ENCODE measurements at places on chromosomes 13 and 19.

DNA sequence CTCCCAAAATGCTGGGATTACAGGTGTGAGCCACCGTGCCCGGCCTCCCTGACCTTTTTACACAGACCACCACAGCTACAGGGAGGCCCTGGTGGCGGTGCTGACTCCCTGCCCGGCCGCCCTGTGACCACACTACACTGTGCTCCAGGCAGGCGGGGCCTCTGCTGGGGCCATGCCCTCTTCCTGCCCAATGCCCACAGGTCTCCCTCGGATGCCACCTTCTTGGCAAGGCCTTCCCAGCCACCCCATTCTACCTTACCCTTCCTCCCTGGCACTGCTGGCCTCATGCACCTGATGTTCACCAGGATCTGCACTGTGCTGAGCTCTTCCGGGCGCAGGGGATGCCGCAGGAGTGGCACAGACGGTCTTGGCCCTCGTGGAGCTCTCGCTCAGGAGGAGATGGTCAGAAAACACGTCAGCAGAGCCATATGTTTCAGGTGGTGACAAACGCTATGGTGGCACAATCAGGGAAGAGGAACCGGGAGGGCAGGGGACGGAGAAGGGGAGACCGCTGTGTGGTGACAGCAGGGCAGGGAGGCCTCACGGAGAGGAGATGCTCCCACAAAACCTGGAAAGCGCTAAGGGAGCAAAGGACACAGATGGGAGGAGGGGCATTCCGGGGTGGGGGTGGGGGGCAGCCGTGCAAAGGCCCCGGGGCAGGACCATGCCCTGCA, 4.1 kb downstream of the PIP5K1C start:
- no peak for DNase-seq

- DNase-seq: no peak
These were observed 9.5 kb upstream of the ERFL start for GRCh38 chr19:41937525-41938468.

- no peak for DNase-seq
These were observed 33.4 kb upstream of the KLF5 start for GRCh38 chr13:73025217-73026012.

GRCh38 chr19:10184636-10185035, 10.1 kb downstream of the DNMT1 start:
- no peak for DNase-seq

DNA sequence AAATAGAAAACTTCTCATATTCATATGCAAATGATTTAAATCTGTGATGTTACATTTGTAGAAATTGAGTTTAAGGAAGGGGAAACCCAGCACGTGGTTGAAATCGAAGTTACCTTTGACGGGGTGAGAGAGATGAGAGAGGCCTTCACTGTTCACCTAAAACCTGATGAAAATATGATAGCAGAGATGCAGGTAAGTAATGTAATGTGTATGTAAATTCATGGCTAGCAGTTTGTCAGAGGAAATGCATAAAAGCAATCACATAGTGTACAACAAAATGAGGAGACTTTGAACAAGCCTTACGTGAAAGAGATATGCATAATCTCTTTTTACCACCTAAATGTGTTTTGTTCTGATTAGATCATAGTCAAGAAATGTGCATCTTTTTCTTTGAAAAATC, 134.6 kb downstream of the STOML3 start:
- no peak for DNase-seq

DNA sequence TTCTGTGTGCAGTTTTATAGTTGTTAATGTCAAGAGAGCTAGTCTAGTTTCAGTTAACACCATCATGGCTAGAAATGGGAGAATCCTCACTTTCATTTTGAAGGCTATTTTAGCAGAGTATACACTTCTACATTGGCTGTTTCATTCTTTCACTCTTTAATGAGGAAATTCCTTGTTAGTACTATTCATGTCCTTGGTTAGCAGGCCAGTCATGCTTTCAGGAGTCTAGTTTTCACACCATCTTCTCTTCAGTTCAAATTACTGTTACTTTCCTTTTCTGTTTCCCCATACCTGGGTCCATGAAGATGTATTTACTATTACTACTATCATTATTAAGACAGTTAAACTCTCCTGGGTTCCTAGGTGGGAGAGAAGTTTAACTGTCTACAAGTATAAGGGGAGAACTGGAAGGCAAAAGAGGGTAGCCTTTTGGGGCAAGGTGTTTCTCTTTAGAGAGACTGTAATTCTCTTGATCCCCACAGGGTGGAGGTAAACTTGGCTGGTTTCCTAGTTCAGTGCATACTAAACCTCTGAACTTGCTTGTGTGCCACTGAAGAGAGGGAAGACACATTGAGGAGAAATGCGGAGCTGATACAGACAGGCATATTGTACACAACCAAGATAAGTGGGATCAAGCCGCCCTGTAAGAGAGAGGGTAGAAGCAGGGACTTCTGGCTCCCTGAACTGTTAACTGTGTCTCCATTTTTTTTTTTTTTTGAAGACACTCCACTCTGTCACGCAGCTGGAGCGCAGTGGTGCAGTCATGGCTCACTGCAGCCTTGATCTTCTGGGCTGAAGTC, 41.3 kb upstream of the IGFL4 start:
- peak; percentile 70 for DNase-seq

DNA sequence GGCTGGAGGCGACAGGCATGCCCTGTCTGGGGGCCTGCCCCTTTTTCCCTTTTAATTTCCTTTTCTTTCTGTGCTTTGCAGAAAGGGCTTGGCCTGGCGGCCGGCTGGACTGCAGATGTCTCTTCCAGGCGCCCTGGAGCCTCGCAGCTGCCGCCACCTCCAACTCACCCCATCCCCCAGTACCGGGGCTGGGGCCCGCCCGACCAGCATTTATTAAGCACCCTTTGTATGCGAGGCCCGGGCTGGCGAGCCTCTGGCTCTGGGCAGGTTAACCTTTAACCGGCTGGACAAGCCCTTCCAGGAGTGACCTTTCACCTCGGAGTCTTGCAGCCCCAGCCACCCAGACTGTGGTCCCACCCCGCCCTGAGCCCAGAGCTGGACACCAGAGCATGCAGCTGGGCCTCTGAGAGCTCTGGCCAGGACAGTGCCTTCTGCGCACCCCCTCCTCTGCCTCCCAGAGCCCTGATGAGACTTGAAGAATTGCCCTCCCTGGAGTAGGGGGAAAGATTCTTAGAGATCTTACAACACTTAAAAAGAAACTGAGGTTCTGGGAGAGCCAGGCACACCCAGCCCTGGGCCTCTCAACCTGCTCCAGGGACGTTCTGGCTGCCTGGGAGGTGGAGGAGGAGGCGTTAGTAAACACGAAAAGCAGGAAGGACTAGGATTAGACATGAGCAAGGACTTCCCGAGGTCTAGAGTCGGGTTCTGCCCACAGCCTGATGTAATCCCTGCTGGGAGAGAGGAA, 1.1 kb upstream of the NR2F6 start:
- peak; percentile 35 for DNase-seq

DNA sequence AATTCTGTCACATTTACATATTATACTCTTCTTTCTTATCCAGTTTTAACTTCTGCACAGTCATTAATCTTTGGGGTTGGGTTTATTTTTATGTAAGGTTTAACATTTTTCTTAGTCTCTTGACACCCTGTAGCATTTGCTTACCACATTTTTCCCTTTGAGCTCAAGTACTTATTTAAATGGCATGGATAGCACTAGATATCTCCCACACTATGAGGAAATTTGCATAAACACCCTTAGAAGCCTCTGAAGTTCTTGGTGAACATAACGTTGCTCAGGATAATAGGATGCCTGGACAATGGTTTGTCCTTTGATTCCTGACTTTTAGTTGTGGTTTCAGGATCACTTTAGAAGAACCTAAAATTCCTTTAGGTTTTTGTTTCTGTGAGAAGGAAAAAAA, 338.9 kb downstream of the PCDH17 start:
- no peak for DNase-seq

GRCh38 chr19:46698395-46699321, 18.3 kb downstream of the PRKD2 start:
- DNase-seq: no peak

GRCh38 chr19:10505583-10506229, 2.5 kb upstream of the KEAP1 start:
- DNase-seq: peak; percentile 65

- DNase-seq: no peak
These were observed 18.5 kb downstream of the ATP12A start for GRCh38 chr13:24698686-24699085.

DNA sequence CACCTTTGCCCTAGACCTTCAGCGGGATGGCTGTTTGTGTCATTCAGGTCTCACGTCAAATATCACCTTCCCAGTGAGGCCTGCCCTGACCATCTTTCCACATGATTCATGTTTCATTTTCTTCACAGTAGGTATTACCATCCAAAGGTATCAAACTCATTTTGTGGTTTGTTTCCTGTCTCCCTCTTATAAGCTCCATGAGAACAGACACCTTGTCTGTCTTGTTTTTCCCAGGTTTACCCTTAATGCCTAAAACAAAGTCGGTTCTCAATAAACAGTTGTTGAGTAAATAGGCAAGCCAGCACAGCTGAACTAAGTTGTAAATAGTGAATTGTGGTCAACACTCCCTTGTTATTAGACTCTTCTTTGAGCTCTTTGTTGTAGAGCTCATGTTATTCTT, 122.6 kb upstream of the GJB6 start:
- DNase-seq: no peak

DNA sequence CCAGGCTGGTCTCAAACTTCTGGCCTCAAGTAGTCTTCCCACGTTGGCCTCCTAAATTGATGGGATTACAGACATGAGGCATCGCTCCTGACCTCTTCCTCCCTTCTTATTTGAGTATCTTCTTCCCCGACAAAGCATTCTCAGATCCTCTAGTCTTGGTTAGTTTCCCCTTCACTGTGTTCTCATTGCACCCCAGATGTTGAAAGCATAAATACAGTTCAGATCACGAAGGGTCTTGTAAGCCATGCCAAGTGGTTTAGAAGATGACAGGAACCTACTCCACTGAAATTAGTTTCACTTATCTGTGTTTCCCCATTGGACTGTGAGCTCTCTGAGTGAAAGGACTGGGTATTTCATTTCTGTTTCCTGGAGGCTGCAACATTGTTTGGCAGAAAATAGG, 100.7 kb downstream of the DGKH start:
- DNase-seq: no peak

DNA sequence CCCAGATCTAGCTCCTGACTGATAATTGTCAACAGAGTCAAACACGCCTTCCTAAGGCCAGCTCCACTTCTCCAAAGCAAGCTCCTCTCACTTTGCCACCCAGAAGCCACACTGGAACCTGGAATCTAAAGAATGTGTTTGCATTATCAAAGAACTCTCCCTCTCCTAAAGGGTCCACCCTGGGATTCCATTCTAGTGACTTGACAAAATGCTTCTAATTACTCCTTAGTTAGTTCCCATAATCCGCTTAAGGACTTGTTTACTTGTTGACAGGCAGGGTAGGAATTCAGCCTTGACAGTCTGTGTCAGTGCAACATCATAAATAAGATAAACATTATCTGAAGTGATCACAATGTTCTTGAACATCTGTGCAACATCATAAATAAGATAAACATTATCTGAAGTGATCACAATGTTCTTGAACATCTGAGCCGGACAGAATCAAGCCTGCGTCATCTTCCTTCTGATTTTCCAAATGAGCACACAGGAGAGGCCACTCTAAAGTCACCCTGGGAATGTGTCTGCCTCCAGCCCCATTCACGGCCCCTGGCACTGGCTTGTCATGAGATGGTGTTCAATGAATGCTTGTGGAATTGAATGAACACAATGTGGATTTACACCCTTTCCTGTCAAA, 512.1 kb downstream of the IRS2 start:
- DNase-seq: peak; percentile 72

DNA sequence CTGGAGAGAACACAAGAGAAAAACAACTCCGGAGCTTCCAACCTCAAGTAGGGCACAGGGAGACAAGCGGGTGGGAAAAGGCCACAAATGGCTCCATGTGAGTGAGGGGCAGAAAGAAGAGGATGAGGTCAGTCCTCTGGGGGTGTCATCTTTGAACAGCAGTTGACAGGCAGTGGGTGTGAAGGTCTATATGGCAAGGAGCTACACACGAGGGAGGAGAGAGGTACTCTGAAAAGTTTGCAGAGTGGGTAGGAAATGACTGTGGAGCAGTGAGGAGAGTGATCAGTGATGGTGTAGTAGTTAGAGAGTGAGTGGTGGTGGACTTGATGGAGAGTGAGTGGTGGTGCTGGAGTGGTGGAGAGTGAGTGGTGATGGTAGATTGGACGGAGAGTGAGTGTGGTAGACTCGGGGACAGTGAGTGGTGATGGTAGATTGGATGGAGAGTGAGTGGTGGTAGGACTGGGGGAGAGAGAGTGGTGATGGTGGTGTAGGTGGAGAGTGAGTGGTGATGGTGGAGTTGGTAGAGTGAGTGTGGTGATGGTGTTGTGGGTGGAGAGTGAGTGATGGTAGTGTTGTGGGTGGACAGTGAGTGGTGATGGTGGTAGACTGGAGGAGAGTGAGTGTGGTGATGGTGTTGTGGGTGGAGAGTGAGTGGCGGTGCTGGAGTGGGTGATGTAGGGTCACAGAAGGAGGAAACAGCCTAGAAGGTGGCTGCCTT, 4.0 kb downstream of the TFDP1 start:
- no peak for DNase-seq

DNA sequence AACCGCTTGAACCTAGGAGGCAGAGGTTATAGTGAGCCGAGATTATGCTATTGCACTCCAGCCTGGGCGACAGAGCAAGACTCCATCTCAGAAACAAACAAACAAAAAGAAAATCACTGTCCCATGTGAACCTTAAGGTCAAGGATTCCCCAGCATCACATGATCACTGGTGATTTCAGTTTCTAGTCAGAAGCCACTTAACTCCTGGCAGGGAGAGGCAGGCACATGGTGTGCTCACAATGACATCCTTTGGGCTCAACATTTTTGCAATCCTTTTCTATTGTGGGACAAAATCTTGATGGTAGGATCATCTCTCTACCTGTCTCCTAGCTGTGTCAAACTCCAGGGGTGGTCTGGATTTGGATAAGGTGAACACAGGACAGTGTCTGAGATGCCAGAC, 12.1 kb downstream of the AKAP8 start:
- no peak for DNase-seq

GRCh38 chr13:43686557-43686956, 100.2 kb downstream of the ENOX1 start:
- peak; percentile 85 for DNase-seq

Data from AG08395 (cell line).